LoVo (cell line): ENCODE measurements at places on chromosomes 6 and 20.

GRCh38 chr20:18743665-18744440, 69.7 kb upstream of the SCP2D1 start:
- no peak for DNase-seq

DNA sequence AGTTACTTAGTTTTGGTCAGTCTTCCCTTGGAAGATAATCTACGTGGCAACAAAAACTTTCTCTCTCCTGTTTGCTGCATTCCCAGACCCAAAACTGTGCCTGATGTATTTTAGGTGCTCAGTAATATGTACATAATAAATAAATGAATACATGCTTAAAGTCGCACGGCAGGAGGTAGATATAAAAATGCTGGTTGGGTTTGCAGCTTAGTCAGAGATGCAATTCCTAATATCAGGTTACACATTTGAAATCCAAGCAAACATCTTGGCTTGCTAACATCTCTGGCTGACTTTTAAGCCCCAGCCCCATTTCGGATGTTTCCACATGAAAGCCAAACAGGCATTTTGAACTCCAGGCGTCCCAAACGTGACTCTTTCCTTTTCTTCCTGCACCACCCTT, 91.0 kb downstream of the KCNQ5 start:
- DNase-seq = no peak

- DNase-seq = no peak
Measured at GRCh38 chr6:163565140-163565539, 150.6 kb downstream of the QKI start.

GRCh38 chr6:111730864-111731263, 125.2 kb upstream of the TRAF3IP2 start:
- no peak for DNase-seq

- DNase-seq = no peak
Measured at GRCh38 chr6:18976966-18977365, 589.8 kb downstream of the RNF144B start.

- DNase-seq = no peak
Measured at GRCh38 chr6:142440600-142441293, 138.9 kb downstream of the ADGRG6 start.

DNA sequence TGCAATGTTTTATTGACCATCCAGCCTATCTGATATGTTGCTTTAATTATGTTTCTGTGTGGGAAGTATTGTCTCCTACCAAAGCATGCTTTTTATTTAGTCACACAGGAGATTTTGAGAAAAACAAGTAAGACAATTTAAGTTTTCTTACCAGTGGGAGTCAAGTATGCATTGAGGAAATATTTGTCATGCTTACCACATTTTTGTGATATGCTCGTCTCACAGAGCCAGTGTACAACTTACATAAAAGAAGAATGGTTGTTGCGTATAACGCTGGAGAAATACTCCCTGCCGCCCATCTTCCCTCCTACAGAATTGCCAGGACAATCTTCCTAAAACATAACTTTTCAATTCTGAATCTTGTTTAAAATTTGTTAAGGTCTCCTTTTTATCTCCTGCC, 37.1 kb upstream of the FILIP1 start:
- no peak for DNase-seq

DNA sequence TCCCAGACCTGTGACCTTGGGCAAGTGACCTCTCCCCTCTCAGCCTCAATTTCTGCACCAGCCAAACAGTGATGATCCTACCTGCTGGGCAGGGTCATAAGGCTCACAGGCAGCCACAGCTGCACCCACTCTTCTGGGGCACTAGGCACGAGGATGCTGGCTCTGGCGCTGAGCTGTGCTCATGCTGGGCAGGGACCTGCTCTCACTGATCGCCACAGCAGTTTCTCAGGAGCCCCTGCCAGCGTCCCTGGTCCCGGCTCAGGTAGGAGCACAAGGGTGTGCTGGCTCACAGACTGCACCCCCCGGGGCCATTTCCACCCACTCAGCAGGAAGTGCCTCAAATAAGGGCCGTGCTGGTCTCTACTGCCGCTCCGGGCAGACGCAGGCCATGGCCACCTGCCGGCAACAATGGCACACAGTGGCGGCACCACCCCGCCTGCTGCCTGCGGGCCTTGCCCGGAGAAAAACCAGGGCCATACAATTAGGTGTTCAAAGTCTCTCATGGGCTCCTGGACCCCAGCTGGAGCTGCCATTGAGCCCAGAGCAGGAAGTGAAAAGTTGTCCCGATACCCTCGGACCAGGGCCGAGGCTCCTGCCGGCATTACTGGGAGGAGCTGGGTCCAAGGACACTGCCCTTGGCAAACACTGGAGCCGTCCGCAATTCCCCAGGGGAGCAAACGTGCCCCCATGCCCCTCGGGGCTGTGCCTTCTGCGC, 4.6 kb upstream of the CABLES2 start:
- DNase-seq = no peak

DNA sequence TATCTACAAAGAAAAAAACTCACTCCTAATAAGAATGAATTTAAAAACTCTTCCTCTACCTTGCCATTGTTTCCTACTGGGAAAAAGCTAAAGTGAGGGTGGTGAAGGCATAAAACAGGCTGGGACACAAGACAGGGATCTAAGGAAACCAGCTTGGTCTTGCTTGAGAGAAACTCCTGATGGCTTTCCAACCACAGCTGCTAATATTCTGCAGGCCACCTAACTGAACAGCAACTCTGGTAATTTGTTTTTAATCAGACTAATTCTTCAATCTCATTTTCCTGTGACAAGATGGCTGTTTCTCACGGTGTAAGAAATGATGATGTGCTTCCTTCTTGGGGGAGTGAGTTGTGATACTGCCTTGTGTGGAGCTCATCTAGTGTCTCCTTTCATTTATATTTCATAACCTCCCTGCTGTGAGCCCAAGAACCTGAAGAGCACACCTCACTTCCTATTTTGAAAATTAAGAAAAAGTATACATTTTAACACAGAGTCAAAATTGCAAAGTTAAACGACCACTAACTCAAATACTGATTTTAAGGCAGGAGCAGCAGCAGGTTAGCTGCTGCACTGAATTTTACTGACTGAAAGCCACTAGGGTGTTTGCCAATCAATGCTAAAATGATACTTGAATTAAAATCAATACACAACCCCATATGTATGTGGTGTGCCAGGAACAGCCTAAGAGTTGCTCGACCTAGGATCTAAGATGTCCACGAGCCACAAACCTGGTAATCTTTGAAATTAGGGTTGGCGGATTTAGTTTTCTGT, 58.0 kb downstream of the BACH2 start:
- no peak for DNase-seq

DNA sequence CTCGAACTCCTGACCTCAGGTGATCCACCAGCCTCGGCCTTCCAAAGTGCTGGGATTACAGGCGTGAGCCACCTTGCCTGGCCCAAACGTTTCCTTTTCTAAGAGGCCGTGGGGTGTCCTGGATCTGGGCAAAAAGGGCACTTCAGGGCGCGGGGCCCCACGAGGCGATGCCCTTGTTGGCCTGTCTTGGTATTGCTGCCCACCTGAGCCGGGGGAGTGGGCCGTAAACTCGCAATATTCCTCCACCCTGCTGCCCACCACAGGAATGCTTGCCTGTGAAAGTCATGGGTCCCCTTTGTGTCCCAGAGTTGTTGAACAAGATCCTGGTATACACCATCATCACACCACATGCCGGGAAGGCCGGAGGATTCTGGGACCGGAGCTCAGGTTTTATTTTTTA, 49.0 kb downstream of the SSR1 start:
- no peak for DNase-seq

DNA sequence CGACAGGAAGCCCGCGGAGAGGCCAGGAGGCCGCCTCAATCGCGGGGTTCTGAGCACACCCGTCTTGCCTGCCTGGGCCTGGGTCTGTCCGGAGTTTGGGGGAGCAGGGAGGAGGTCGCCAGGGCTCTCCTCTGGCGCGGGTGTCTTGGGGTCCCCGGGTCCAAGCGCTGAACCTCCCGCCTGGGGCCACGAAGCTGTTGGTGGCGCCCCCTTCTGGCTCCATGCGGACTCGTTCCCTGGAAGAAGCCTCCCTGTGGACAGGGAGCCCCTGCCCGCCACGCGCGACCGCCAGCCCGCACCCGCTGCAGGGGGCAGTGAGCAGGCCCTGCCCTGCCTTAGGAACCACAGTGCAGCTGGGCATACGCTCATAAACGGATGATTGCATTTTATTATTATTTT, 44.7 kb downstream of the MCUR1 start:
- no peak for DNase-seq

DNA sequence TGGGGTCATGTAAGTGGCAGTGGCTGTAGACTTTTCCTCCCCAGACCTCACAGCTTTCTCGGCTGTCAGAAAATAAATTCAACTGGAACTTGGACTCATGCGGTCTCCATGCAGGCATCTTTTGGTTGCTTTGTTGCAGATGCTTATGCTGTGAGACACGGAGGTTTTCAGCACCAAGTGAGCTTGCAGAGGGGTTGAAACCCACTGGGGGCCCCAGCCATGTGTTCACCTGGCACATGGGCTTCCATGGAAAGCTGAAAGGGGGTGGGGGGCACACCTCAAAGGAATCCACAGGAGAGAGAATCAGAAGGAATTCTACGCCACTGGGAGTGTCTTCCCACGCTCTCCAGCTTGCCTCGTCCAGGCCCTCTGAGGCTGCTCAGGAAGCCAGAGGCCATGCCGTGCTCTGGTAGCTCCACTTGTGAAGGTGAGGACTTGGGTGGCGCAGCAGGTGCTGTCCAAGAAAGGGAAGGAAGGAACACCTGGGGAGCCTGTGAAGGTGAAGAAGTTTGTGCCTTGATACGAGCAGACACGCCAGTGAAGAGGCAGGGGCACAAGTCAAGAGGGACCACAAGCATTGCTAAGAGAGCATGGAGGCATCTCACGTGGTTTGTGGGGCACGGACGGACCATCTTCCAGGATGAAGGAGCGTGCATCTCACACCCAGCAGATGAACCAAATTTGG, 134.3 kb upstream of the PMEPA1 start:
- no peak for DNase-seq

- DNase-seq = peak; percentile 53
Measured at GRCh38 chr6:106069478-106069877, 16.7 kb upstream of the PRDM1 start.

DNA sequence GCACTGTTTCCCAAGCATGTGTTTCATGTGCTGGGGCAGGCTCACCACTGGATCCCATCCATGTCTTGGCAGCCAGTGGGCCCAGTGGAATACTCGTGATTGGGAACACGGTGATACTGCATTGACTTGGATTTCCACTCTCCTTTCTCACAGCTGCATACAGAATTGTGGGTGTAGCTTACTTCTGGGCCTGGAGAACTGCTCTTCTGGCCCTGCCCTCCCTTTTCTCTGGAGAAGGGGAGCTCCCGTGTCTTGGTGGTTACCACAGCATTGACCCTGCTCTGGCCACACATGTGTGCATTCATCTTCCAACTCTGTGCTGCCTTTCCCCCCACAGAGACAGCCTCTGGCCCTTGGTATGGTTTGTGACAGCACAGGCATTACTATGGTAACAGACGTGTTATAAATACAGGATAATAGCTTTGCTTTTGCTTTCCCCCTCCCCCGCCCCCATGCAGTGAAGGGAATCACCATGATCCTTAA, 21.6 kb downstream of the SOBP start:
- DNase-seq = no peak

DNA sequence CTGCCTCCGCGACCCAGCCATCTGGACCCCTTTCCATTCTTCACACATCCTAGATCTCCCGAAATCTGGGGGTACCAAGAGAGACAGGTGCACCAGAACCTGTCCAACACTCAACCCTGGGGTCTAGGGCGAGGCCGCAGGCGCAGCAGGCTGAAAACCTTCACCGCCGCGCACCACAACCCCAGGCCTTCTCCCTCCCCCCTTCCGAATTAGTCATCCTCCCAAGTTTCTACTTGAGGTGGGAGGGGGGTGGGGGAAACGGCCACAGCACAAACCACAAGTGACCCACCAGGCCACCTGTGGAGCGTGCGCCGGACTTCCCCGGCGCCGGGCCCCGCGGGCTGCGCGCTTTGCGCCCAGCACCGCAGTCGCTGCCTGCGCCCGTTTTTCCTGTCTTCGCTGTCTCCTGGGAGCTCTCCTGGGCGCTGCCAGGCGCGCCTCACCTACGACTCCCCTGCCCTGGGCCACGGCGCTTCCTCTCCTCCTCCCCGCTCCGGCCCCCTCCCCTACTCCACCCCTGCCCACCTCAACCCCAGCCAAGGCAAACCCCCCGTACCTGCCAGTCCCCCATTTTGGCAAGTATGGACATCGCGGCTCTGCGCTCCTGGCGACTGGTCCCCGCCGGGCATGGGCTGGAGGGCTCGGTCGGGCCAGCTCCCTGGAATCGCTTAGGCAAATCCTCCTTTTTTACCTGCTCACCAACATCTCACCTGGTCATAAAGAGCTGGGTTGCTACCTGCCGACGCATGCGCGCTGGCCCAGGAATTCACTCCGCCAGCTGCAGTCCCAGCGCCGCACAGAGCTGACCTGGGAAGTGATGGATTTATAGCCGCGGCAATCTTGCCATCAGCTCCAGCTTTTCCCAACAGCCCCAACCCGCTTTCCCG, 4.2 kb upstream of the TFAP2A start:
- peak; percentile 54 for DNase-seq

DNA sequence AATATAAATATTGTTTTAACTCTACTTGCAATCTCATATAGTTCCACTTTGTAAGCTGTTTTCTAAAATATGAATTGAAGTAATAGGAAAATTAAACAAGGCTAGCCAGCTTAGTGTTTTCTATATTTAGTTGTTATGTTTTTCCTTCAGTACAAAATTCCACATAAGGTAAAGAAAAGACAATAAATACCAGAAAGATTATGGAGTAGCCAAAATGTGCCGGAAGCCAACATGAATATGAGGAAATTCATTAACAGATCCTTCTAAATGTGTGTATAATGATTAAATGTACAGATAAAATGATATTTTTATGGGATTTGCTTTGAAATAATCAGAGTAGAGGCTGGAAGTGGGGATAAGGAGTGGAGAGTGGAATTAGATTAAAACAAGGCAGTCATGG, 52.5 kb upstream of the COL21A1 start:
- DNase-seq = no peak

DNA sequence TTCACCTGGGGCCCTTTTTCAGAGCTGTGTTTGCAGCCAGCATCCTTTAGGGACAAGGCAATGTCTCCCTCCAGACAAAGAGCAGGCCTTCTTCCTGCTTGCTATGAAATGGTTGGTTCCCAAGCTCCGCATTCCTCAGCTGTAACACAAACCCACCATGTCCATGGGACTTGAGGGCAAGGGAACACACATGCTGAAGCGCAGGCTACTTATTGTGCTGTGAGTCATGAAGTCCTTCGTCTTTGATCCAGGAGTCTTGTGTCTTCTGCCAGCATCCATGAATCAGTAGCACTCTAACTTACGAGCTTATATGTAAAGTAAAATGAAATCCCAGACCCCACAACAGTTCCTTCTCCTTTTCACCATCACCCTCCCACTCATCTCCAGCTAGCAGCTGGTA, 59.0 kb downstream of the ANKRD60 start:
- DNase-seq = no peak

GRCh38 chr6:160926281-160927276, 65.0 kb upstream of the MAP3K4 start:
- no peak for DNase-seq

GRCh38 chr6:51550243-51550642, 537.2 kb downstream of the PKHD1 start:
- no peak for DNase-seq

- no peak for DNase-seq
Measured at GRCh38 chr20:32482442-32483261, 102.5 kb downstream of the NOL4L start.

GRCh38 chr6:100809346-100809745, 71.8 kb downstream of the ASCC3 start:
- no peak for DNase-seq
